ENCODE measurements at places on chromosomes 2 and 18. TPM values are rescaled to one million over a fixed set of nuclear protein-coding genes. Genes with fewer than 3 reads are reported as not detected.

ICOS gene
- total RNA-seq: not detected

CD8B2 gene
- 0.40 TPM for total RNA-seq

EEF1B2 gene
- total RNA-seq: 211 TPM

TNFAIP6 gene
- total RNA-seq: 2.9 TPM

DNA sequence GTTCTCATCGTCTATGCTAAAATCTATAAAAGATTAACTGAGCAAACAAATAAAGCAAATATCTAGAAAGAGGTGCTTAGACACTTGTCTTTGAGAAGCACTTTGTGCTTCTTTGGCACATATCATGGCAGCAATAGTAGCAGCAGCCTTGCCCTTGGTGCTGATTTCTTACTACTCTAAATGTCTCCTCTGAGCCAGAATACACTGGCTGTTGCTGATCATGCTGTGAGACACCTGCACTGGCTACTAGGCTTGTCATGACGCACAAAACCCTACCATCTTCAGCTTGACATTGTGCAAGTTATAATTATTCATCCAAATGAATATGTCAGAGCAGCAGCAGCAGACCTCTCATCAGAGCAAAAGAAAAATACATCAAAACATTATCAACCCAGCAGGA, 46.7 kb downstream of the FANCL start:
- H3K4me1 ChIP-seq: no peaks in the 10 kb centered on the region
- no peak overlapping the region for H3K27ac ChIP-seq
- peak; percentile 5 for DNase-seq
- H3K4me3 ChIP-seq: no peak overlapping the region
- peaks cover 3% of the 10 kb centered on the region for H3K36me3 ChIP-seq

DNA sequence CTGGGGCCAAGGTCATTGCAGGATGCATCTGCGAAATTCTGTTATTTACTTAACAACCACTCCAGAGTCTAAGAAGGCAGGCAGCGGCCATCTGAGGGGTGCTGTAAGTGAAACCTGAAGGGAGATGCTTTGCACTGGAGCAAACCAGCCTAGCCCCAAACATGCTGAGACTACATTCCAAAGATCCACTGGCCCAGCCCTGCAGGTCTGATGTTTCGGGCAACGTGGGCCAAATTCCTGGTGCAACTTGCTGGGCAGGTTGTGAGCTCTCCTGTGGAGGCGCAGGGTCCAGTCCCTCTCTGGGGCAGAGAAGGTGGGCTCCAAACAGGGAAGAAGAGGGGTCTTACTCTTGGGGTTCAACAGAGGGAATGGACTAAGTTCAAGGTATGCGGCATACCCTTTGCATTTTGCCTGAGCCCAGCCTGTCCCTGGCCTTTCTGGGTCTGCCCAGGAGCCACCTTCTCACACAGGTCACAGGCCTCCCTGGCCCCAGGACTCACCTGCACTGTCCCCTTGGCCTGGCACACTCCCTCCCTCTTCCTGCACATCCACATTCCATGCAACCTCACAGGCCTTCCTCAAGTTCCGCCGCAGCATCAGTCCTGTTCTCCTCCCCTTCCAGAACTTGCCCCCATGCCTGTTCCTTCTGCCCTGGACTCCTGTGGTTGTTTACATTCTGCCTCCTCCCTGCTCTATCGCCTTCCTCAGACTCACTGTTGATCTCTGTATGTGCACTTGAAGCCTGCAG, 5.1 kb upstream of the MAL start:
- no peaks in the 10 kb centered on the region for H3K36me3 ChIP-seq
- no peak for DNase-seq
- no peak overlapping the region for H3K27ac ChIP-seq
- no peak overlapping the region for H3K4me3 ChIP-seq
- H3K4me1 ChIP-seq: peaks cover 36% of the 10 kb centered on the region

GRCh38 chr2:157920736-157921135, 44.6 kb upstream of the ACVR1 start:
- peaks cover 5% of the 10 kb centered on the region for H3K4me1 ChIP-seq
- DNase-seq: no peak
- H3K27me3 ChIP-seq: peaks cover 22% of the 10 kb centered on the region

- H3K27me3 ChIP-seq: no peaks in the 10 kb centered on the region
- H3K4me3 ChIP-seq: no peak overlapping the region
- H3K4me1 ChIP-seq: no peaks in the 10 kb centered on the region
- DNase-seq: no peak
Observed at GRCh38 chr2:164522561-164522981, 98.7 kb downstream of the GRB14 start.

DNA sequence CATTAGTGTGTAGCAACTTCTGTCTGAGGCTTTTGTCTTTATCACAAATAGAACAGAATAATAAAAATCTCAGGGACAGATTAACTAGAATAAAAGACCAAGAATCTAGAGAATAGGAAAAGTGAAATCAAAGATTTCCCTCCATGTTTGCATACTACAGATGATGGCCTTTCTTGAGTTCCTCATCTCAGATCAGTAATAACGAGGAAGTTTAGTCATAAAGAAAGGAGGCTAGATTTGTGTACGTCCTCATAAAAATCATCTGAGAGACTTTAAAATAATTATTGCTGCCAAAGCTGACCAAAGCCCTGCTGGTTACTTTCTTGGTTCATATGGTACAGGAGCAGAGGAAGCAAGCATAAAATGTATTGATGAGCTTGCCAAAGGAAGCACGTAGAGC, 117.3 kb downstream of the MIB1 start:
- no peak overlapping the region for H3K27ac ChIP-seq
- no peak overlapping the region for H3K4me3 ChIP-seq
- H3K36me3 ChIP-seq: peaks cover 21% of the 10 kb centered on the region
- DNase-seq: no peak
- no peaks in the 10 kb centered on the region for H3K27me3 ChIP-seq
- H3K4me1 ChIP-seq: no peaks in the 10 kb centered on the region

GRCh38 chr2:59888015-59888414, 665.4 kb downstream of the BCL11A start:
- H3K27ac ChIP-seq: no peak overlapping the region
- no peak for DNase-seq
- no peak overlapping the region for H3K4me3 ChIP-seq
- H3K36me3 ChIP-seq: no peaks in the 10 kb centered on the region
- H3K4me1 ChIP-seq: no peaks in the 10 kb centered on the region

DNA sequence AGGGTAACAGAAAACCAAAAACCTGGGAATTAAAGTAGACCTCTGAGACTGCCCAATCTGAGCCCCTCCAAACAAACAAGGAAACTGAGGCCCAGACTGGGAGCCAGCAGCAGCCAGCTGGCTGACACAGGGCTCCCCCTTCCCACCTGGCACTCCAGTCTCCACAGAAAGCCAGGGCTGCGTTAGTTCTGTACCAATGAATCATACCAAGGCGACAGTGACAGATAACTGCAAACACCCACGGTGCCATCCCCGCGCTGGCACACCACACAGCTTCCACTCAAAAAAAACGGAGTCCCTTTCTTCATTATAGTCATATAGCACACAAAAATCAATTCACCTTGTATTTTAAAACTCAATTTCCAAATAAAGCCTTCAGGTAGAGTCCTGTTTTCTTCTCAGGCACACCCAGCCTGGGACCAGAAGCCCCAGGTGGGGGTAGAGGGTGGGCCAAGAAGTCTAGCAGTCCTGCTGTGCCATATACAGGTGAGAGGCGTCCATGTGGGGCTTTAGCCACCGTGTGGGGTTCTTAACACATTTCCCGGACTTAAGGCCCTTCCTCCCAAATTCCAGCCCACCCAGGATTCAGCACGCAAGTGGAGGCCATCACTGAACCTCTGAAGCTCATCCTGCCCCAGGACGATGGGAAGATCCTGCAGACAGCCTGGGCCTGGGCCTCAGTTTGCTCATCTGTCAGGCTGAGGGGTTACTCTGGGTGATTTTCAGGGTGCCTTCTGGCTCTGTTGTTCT, 1.2 kb downstream of the PER2 start:
- H3K27me3 ChIP-seq: no peaks in the 10 kb centered on the region
- peaks cover 73% of the 10 kb centered on the region for H3K4me1 ChIP-seq
- peak overlapping the region; percentile 87 for H3K4me3 ChIP-seq
- no peak for DNase-seq
- peaks cover 11% of the 10 kb centered on the region for H3K36me3 ChIP-seq

- no peaks in the 10 kb centered on the region for H3K27me3 ChIP-seq
- no peak overlapping the region for H3K27ac ChIP-seq
- H3K4me1 ChIP-seq: peaks cover 7% of the 10 kb centered on the region
- H3K4me3 ChIP-seq: no peak overlapping the region
Observed at GRCh38 chr2:2648094-2648493, 317.0 kb upstream of the MYT1L start.

DNA sequence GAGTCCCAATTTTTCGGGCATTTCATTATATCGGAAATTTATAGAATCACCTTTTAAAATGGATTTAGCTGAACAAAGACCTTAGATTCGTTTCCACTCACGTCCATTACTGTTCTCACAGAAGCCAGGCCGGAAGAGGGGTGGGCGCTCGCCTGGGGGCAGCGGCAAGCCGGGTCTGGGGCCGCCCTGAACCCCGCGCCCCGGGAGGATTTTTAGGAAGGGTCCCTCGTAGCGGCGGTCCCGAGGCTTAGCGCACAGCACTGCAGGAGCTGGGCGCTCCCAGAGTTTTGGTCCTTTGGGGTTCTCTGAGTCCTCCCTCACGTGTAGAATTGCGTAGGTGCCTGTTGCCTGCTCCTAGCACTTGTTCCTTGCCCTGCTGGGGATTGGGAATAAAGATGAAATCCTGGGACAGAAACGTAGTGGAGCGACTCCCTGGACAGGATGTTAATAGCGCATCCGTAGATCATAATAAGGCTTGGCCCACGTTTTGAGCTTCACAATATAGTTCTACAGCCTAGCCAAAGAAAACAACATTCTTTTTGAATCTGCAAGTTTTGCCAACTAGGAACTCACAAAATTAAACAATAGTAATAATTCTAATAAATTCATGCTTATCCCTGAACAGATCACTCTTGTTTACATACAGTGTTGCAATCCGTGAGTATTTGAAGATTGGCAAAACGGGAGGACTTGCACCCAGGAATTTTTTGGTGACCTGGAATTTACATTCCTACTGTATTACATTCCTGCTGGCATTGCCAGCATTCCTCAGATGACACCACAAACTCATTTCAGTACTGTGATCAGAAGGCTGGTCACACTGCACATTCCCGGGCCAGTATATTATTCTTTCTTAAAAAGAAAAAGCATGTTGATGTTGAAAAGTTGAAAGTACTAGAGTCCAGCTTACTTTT, 875 bp downstream of the C18orf63 start:
- no peak overlapping the region for H3K4me3 ChIP-seq
- DNase-seq: no peak
- H3K36me3 ChIP-seq: no peaks in the 10 kb centered on the region
- H3K4me1 ChIP-seq: no peaks in the 10 kb centered on the region
- H3K27me3 ChIP-seq: no peaks in the 10 kb centered on the region

DNA sequence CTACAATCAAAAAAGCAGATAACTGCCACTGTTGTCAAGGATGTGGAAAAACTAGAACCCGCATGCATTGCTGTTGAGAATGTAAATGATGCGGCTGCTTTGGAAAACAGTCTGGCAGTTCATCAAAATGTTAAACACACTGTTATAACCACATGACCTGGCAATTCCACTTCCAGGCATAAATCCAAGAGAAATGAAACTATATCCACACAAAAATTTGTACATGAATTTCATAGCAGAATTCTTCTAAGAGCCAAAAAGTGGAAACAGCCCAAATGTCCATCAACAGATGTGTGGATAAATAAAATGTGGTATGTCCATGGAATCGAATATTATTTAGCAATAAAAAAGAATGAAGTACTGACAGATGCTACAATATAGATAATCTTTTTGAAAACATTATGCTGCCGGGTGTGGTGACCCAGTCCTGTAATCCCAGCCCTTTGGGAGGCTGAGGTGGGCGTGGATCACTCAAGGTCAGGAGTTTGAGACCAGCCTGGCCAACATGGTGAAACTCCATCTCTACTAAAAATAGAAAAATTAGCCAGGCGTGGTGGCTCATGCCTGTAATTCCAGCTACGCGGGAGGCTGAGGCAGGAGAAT, 32.0 kb downstream of the ERCC3 start:
- no peaks in the 10 kb centered on the region for H3K27me3 ChIP-seq
- no peaks in the 10 kb centered on the region for H3K4me1 ChIP-seq
- H3K36me3 ChIP-seq: peaks cover 59% of the 10 kb centered on the region
- DNase-seq: no peak

DNA sequence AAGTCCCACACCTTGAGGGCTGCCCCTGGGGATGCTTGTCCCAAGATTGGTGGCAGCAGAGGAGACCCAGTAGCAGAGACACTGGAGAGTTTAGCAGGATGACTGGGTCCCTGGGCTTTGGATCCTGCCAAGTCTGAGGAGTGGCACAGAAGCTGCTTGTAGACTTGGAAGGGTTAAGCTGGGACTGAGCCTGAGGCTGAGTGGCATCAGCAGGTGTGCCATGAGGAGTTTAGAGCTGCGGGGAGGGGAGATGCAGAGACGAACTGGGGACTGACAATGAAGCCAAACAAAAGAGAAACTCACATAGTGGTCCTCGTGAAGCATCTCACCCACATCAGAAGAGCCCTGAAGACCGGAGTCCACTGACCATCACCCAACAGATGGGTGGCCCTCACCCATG, 329.7 kb upstream of the KLHL29 start:
- no peak for DNase-seq
- no peaks in the 10 kb centered on the region for H3K4me1 ChIP-seq
- no peaks in the 10 kb centered on the region for H3K36me3 ChIP-seq
- peaks cover 2% of the 10 kb centered on the region for H3K27me3 ChIP-seq

- DNase-seq: no peak
- peaks cover 24% of the 10 kb centered on the region for H3K36me3 ChIP-seq
- peaks cover 29% of the 10 kb centered on the region for H3K4me1 ChIP-seq
- H3K27me3 ChIP-seq: no peaks in the 10 kb centered on the region
- no peak overlapping the region for H3K27ac ChIP-seq
Observed at GRCh38 chr18:76429262-76430126, 65.5 kb downstream of the ZNF516 start.

GRCh38 chr18:23228102-23229061, 93.1 kb downstream of the CABLES1 start:
- H3K36me3 ChIP-seq: no peaks in the 10 kb centered on the region
- H3K27ac ChIP-seq: no peak overlapping the region
- H3K27me3 ChIP-seq: no peaks in the 10 kb centered on the region
- H3K4me3 ChIP-seq: no peak overlapping the region

DNA sequence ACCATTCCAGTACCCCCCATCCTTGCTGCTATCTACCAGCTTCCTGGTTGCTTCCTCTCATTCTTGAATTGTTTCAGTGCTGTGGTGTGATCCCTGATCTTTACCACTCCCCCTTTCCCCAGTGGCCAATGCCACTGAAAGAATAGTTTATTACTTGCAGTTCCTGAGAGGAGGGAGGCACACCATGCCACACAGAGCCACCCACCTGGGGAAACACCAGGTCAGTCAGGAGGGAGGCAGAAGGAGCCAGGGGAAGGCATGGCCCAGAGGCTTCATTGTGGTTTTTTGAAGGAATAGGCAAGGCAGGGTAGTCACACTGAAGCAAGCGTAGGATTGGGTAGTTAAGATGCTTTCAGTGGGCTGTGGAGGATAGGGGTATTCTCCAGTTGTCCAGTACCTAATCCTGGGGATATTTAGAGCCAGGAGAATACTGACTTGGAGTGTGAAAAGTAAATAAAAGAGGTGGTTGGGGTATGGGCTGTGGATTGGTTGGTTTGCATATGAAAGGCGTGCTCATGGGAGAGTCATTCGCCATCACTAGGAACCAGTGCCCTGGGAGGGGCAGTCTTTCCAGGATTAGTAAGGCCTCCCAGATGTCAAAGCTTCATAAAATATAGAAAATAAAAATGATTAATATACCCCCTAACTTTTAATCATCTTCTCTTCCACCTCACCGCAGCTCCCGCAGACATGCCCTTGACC, 6.7 kb upstream of the TMEM177 start:
- H3K36me3 ChIP-seq: no peaks in the 10 kb centered on the region
- no peak for DNase-seq
- no peaks in the 10 kb centered on the region for H3K4me1 ChIP-seq
- no peak overlapping the region for H3K4me3 ChIP-seq
- H3K27ac ChIP-seq: no peak overlapping the region

GRCh38 chr18:48637081-48637990, 98.5 kb downstream of the CTIF start:
- peaks cover 48% of the 10 kb centered on the region for H3K36me3 ChIP-seq
- H3K4me3 ChIP-seq: no peak overlapping the region
- no peak overlapping the region for H3K27ac ChIP-seq
- H3K4me1 ChIP-seq: peaks cover 7% of the 10 kb centered on the region
- H3K27me3 ChIP-seq: no peaks in the 10 kb centered on the region

Data from spinal cord (tissue), 10 donors.